A549 (cell line): ENCODE measurements at places on chromosomes 6 and 20.

- no peak for DNase-seq
Observed at GRCh38 chr6:25450469-25451198, 171.5 kb downstream of the CARMIL1 start.

GRCh38 chr6:28587746-28588075, 62.0 kb downstream of the GPX5 start:
- no peak for DNase-seq

GRCh38 chr6:46440141-46440540, 51.1 kb downstream of the RCAN2 start:
- DNase-seq, result no peak

DNA sequence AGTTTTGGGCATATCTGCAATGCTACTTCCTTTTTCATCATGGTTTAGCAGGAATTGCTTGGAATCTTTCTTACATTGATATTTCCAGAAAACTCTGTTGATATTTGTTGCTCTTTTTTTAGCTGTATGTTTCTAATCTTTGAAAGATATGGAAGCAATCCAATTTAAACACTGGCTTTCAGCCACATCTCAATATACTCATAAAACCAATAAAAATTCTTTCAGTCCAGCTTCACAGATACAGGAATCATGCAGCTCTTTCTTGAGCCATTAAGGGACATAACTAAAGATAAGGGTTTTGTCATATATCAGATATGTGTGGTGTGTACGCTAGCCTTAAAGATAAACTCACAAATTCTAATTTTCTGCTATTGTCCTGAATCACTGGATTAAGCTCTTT, 47.4 kb downstream of the PKIB start:
- DNase-seq, result no peak

DNA sequence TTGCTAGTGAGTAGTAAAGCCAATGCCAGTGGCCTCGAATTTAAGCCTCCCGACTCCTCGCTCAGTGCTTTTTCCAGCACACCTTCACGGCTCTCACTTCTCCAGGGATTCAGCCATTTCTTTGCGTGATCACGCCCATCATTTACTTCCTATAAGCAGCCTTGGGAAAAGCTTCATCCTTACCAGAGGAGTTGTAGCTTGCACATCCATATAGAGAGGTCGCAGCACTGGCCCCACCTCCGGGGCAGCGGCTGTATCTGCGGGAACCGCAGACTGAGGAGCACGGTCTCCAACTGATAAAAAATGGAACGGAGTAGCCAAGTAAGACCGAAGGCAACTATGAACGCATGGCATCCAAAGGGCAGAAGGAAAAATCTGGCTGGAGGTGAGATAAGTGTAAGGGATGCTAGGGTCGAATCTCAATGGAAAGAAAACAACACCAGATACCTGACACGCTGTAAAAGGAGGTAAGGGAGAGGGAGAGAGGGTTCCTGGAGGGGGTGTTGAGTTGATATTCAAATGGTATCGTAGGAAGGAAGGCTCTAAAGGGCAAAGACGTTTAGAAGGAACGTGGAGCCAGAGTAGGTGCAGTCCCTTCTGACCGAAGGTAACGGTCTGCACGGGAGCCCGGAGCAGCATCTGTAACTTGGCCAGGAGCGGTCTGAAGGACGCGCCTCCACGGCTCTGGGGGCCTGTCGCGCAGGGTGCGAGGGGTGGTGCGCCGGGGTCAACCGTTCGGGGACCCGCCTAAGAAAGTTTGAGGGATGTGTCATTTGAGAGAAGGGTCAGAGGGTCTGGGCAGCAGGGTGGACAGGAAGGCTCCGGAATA, 640 bp downstream of the NFS1 start:
- peak; percentile 33 for DNase-seq

DNA sequence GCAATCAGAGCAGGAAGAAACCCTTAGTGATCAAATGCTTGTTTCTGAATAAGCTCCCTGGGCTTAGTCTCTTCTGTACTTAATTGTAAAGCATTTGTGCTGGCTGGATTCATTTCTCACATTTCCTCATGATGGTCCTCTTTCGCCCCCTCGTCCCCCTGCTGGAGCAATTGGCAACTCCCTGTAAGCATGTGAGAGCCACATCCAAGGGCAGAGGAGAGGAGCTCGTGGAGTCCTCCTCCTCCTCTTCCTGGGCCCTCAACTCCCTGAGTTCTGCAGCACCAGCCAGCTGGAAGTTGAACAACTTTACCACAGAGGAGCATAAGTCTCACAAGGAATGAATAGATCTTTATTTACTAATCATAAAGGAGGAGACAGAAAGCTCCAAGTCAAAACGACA, 12.6 kb downstream of the ANKEF1 start:
- DNase-seq, result peak; percentile 53

DNA sequence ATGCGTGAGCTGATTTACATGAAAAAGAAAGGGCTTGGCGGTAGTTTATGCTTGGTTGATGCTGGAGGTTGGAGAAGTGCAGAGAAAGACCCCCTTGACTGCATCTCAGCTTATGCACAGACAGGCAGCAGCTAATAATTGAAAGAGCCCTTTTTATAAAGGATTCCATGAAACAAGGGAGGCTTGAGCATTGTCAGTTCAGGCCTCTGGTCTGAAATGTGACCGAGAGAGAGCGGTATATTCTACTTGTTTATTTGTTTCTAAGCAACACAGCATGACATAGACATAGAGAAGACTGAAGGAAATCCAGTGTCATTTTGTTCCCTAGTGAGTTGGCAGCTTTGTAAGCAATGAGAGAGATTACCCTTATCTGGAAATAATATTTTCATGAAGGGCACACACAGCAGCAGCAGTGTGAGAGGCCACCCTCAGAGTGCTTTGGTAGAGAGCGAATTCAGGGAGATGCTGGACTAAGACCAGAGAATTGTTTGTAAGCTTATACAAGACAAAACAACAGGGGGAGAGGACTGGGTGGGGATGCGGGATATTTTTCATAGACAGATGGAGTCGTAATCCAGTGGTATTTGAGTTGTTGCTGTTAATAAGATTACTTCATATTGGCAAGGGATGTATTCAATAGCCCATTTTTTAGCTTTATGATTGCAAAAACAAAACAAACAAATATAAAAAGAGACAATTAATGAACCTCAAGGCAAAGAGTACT, 34.6 kb upstream of the LAMA2 start:
- DNase-seq, result no peak

DNA sequence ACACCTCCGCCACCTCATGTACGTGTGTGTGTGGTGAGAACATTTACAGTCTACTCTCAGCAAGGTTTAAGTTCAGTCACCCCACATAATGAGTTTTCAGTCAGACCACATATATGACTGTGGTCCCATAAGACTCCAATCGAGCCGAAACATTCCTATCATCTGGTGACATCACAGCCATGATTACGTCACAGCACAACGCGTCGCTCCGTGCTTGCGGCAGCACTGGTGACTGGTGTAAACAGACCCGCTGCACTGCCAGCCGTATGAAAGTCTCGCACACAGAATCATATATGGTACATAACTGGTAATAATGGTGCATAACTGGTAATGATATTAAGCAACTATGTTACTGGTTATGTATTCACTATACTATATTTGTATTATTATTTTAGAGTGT, 150.7 kb downstream of the DLL1 start:
- no peak for DNase-seq

GRCh38 chr20:19710336-19711120, 47.5 kb upstream of the RIN2 start:
- no peak for DNase-seq

DNA sequence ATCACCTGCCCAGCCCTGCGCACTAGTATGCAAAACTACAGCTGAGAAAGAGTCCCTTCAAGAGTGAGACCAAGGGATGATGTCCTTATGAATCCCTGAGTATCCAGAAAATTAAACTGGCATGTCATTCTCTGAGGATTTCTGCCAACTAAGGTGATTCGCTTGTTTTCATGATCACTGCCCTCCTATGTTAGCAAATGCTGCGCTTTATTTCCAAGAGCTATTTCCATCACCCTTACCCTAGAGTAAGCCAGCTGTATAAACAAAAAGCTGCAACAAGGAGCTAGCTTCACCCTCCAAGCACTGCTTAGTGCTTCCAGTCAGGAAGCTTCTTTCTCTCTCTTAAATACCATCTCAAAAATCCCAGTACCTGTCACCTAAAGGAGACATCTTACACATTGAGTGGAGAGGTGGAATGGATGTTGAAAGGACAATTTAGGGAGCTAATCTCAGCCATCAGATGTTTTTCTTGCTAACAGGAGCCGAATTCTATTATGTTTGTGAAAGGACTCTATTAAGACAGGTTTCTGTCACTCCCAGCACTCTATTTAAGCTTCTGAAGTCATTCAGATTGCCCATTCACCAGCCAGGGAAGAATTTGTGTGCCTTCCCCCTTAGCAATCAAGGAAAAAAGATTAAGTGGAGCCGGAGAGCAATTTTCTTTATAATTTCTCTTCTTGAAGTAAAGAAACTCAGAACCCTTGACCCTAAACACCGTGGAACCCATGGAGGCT, 322.2 kb downstream of the NRN1 start:
- no peak for DNase-seq

DNA sequence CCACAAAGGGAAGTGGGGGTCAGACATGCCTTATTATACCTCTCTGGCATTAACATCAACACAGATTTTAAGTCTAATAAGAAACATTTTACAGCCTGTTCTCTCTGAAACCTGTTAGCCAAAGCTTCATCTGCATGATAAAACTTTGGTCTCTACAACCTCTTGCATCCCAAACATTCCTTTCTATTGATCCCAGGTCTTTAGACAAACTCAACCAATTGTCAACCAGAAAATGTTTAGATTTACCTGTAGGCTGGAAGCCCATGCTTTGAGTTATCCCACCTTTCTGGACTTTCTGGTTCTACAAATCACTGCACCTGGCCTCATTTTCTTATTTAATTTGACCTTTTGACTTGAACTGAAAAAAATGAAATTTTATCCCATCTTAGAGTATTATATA, 20.8 kb downstream of the MCM8 start:
- no peak for DNase-seq

DNA sequence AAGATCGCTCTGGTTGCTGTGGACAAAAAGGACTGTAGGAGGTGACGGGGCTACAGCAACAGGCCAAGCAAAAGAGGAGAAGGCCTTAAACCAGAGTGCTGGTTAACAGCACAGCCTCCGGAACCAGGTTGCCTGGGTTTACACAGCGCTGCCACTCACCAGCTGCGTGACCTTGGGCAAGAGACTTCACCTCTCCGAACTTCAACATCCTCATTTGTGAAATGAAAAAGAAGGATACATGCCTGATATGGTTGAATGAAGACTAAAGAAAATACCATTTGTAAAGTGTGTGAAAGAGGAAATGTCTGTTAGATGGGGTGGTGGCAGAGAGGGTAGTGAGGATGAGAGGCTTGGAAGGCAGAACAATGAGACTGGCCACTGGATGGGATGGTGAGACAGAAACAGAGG, 44.9 kb downstream of the PREX1 start:
- no peak for DNase-seq

- no peak for DNase-seq
Observed at GRCh38 chr20:9210356-9210755, 141.5 kb downstream of the PLCB4 start.

- DNase-seq, result no peak
Observed at GRCh38 chr6:122736163-122736562, 43.4 kb upstream of the FABP7 start.

- peak; percentile 0 for DNase-seq
Observed at GRCh38 chr6:74409447-74409846, 713.4 kb downstream of the CD109 start.

- DNase-seq, result no peak
Observed at GRCh38 chr6:76707630-76708029, 635.2 kb upstream of the IMPG1 start.

GRCh38 chr6:43243664-43244321, 512 bp downstream of the TTBK1 start:
- no peak for DNase-seq

DNA sequence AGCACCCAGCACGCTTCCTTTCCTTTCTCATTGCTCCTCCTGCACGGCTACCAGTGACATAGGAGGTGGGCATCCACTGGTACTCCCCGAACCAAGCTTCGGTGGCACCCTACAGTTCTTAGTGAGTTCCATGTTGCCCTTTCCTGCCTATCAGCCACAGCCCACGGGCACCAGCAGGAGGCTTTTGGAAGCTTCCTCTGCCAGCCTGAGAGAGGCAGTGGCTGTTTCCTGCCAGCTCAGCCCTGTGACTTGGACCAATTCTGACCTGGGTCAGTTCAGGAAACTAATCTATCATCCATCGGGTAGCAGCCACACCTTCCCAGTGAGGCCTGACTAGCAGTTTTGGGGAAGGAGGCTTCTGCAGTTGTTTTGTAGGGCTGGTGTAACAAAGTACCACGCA, 176.4 kb upstream of the UST start:
- no peak for DNase-seq

DNA sequence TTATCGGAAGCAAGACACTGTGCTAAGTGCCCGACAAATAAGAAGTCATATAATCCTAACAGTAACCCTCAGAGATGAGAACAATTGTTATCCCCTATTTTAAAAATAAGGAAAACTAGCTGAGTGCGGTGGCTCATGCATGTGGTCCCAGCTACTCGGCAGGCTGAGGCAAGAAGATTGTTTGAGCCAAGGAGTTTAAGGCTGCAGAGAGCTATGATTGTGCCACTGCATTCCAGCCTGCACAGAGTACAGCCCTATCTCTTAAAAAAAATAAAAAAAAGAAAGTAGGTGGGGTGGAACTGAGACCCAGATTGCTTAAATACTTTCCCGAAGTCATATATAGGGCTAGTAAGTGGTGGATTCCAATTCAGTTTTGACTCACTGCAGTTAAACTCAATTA, 84.7 kb downstream of the UST start:
- no peak for DNase-seq

GRCh38 chr6:36851626-36852025, 12.4 kb upstream of the CPNE5 start:
- DNase-seq, result no peak

GRCh38 chr6:163965426-163966348, 551.2 kb downstream of the QKI start:
- DNase-seq, result no peak

DNA sequence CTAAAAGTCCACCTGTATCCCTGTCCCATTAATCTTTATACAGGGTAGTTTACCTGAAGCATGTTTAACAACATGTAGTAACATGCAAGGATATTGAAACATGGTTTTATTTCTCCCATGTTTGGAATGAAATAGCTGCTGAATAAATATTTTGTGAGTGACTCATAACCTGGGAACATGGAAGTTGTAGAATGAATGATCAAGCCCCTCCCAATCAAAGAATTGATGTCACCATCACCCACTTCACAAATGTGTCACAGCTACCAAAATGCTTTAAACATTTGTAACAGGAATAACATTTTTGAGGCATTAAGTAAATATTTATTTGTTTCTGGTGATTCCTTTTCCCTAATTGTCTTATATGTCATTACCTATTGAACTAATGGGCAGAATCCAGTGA, 58.9 kb upstream of the TNFAIP3 start:
- DNase-seq, result no peak

- no peak for DNase-seq
Observed at GRCh38 chr6:122833021-122833491, 44.0 kb downstream of the SMPDL3A start.
